CD4-positive, alpha-beta T cell treated with Interleukin-4 for 4 hours (primary cell): ENCODE measurements at places on chromosomes 5 and 9.

- no peak for DNase-seq
Measured at GRCh38 chr9:95635986-95636671, 119.4 kb upstream of the PTCH1 start.

- DNase-seq = no peak
Measured at GRCh38 chr9:86706391-86706790, 240.9 kb downstream of the GAS1 start.

DNA sequence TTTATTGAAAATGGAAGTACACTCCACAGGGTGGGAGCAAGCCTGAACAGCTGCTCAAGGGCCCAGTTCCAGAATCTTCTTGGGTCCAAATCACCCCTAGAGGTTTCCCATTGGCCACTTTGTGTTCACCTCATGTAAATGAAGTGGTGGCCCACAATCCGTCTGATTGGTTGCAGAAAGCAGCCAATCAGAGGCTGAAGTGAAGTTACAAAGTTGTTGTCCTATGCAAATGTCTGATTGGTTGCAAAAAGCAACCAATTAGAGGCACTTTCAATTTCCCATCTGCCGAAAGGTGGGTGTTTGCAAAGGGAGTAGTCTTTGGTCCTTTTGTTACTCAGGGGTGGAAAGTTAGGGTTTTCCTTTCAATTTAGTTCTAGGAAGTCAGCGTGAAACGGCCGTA, 8.8 kb downstream of the TMEM171 start:
- no peak for DNase-seq

GRCh38 chr9:35226651-35227050, 64.8 kb downstream of the UNC13B start:
- DNase-seq = no peak

GRCh38 chr9:68979538-68980314, 34.2 kb downstream of the PRKACG start:
- DNase-seq = no peak
